ENCODE measurements at places on chromosomes 3 and 15.
A peak's percentile ranks its signal among the peaks of the same experiment; 100 is the strongest.

DNA sequence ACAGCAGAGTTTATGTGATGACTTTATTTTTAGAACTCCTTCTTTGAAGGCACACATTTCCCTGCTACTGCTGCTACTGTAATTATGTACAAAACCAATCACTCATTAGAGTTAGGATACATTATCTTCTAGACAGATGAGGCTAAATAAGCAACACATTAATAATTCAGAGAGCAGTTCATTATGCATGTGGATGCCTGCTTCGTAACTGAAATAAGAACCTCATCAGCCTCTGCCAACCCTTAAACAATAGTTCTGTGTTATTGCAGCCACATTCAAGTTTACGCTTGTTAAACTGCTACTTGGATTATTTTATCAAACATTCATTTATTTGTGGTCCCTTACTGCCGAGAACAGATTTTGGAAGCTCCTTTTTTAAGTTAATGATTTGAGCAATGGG lies 52.5 kb upstream of the C15orf61 start:
- DNase-seq: no peak

DNA sequence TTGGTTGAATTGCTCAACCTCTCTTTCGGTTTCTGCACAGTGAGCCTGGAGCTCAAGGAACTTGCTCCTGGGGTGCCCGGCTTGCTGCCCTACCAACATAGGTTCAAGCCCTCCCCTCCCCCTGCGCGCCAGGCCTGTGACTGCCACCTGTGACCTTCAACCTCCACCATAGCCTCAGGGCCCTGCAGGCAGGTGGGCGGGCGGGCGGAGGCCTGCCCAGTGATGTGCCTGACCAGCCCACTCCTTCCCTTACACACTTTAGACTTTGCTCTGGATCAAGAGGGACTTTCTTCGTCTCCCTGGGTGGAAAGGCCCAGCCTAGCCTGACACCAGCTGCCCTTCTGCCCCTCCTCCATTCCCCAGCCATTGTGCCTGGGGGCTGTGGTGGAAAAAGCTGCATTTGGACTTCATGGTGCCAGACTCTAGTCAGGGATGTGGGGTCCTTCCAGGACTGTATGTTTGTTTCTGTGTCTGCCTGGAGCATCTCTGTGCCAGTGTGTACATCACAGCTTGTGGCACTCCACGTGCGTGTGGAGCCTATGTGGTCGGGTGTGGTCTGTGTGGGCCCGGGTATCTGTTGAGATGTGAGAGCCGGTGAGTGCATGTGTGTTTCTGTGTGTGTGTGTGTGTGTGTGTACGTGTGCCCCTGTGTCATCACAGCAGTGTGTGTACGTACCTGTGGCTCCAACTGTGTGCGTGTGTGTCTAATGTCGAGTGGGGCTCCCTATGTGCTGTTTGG lies 9.5 kb downstream of the PRKCD start:
- no peak for DNase-seq

- no peak for DNase-seq
Measured at GRCh38 chr15:88449581-88449980, 17.6 kb downstream of the MRPL46 start.

DNA sequence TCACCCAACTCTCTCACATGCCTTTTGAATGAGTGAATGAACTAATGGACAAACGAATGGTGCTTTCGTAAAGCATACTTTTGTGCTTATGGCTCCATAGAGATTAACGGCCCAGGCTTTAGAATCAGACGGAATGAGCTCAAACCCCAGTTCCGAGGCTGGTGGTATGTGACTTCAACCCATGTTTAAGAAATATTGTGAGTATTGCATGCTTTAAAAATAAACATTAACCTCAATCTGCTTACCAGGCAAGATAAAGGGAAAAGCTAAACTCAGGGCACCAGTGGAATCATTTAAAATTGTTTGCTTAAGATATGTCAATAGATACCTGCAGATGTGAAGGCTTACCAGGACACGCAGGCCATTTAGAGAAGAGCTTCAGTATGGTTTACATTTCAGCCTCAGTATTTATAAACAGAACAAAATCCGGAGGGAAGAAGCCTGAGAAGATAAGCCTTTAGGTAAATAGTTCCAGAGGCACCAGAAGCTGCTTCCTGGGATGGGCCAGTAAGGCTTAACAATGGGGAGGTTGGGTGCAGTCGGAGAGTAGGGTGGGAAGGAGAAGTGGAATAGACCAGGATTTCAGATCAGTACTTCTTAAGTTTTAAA lies 186.4 kb downstream of the ADAMTS9 start:
- DNase-seq: no peak

DNA sequence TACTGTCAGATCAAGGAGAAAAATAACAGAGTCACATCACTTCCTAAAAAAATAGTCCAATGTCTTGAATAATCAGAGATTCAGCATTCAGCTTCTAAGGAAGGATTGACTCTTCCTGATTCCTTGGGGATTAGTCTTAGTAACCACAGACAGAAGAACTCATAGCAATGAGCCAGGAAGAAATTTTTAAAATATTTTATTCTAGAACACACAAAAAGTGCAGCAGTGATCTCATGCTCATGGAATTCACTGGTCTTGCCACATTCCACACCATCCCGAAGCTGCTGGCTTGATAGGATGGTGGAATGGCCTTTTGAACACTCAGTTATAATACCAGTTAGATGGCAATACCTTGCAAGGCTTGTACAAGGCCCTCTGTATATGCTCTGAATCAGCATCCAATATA lies 43.0 kb upstream of the ABI3BP start:
- peak; percentile 24 for DNase-seq

- no peak for DNase-seq
Measured at GRCh38 chr15:90638201-90638691, 78.9 kb upstream of the BLM start.

DNA sequence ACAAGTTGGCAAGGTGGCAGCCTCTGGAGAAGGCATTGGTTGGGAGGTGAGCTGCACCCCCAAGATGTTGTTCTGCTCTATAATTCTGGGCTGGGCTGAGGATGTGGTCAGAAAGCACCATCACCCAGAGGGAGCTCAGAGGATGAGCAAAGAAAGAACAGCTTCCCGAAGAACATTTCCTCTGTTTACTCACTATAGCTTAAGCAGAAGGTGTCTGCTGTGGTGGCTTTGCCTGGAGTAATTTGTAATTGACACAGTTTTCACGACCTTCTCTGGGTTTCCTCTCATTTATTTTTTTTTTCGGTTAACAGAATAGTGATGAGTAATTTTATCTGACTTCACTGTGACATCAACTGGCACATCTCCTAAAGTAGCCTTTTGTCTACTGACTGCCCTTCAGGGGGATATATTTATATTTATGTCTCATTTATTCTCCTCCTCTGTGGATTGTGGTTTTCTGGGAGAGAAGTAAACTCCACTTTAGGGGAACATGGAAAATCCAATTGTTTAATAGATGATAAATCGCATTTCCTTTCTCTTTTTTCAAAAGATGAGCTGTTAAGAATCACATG lies 49.5 kb upstream of the ABHD17C start:
- DNase-seq: no peak

DNA sequence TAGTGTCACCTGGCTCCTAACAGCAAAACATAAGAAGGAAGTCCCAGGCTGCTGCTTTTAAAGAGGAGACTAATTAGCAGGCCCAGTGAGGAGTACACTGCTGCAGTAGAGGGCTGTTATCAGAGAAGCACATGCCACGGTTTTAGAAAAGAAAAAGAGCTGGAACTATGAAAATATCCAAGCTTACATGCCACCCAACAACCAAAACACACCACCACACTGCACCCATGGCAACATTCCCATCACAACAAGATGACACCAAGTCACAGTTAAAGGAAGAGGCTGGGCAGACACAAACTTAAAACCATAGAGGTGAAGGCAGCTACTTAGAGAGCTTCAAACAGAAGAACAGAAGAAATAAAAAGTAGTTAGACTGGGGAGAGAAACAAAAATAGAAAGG lies 37.0 kb downstream of the NPTN start:
- no peak for DNase-seq

Data from gastrocnemius medialis (tissue), 4 donors.